Glomerular endothelial cell (primary cell): ENCODE measurements at places on chromosomes 11 and 22. TPM values are rescaled to one million over a fixed set of nuclear protein-coding genes. Genes with fewer than 3 reads are reported as not detected.

DNA sequence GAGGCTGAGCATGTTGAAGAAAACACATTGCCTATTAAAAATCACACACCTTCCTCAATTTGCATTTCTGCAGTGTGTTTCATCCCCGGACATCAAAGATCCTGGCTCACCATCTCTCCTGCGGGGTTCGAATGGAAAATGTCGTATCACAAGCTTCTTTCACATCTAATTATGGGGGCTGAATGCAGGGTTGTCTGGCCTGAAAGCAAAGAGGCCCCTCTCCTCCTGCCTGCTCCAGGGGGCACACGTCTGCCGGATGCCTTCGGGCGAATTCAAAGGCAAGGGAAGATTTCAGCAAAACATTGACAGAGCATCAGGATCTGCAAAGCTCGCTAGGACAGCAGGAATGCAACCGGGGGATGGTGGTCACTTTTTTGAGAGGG lies 1447.7 kb downstream of the TBC1D22A start:
- no peak for DNase-seq

DNA sequence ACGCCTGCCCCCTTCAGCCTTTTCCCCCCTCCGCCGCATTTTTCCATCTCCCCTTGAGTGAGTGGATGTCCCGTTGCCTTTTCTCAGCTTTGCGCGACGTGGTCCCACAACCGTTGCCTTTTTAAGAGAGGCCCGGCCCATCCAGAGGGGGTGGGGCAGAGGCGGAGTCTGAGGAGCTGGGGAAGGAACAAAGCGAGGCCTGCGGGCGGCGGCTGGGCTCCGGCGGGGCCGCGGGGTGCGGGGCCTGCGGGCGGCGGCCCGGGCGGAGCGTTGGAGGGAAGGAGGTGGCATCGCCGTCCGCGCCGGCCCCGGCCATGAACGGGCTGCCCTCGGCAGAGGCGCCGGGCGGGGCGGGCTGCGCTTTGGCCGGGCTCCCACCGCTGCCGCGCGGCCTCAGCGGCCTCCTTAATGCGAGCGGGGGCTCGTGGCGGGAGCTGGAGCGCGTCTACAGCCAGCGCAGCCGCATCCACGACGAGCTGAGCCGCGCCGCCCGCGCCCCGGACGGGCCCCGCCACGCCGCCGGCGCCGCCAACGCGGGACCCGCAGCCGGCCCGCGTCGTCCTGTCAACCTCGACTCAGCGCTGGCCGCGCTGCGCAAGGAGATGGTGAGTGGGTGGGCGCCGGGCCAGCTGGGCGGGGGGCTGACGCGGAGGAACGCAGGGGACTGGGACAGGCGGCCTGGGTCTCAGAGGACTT lies at the start of gene FAM89B:
Gene FAM89B (plus strand): TSS at position 183 of the 696 bp plus-strand sequence. CDS start 132 bp downstream, at position 315.
- DNase-seq: no peak

GRCh38 chr11:109936661-109937180 lies 156.5 kb upstream of the ZC3H12C start:
- DNase-seq: no peak

DNA sequence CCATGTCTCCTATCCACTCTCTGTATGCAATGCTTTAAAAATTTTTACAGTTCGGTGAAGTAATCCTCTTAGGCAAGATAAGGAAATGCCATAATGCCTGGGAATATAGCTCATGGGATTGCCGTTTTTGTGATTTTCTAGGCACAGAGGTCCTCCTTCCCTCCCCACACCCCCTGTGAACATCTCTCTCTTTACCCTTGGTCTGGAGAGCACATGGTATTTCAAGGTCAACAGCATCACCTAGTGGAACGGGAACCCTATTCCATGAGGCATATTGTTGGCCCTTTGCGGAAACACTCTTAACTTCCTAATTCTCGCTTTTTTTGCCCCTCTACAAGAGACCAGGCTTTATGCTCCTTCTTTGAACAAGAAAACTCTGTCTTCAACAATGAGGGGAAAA lies 8.8 kb downstream of the NXPE4 start:
- DNase-seq: no peak

DNA sequence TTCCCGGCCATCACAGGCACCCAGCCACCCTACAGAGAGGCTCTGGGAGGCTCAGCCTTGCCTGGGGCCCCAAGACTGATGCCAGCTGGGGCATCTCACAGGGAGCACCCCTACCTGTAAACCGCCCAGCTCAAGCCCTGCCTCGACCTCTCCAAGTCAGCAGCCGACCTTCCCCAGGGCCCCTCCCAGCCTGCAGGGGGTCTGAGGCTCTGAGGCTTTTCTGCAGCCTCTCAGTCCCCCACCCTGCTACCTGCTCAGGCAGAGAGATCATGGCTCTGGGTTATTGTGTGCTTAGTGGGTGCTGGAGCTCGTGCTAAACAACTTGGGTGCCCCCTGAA lies 23.1 kb upstream of the RTN4R start:
- no peak for DNase-seq

GRCh38 chr22:31155422-31155821 lies 4.6 kb upstream of the RNF185 start:
- DNase-seq: no peak

DNA sequence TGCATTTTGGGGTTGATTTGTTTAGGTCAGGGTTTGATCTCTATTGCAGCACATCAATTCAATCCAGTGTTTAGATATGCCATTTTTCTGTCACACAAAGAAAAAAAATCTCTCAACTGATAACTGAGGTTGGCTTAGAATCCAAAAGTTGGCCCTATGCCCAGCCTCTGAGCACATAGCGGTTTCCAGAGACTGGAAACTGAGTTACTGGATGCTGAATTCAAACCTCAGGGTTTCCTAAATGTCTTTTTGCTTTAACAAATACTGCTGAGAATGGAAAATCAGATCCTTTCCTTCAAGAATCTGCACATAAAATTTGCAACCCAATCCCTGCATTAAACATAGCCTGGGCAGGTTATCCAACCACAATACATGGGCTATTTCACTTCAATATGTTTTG lies 4.0 kb downstream of the P4HA3 start:
- DNase-seq: no peak

Gene ANO1
- 0.70 and 3.0 TPM in 2 replicates for total RNA-seq

Gene BIRC2
- total RNA-seq: 46.0 and 54.7 TPM in 2 replicates

Gene CRYAB
- total RNA-seq: 2.1 and 5.0 TPM in 2 replicates

DNA sequence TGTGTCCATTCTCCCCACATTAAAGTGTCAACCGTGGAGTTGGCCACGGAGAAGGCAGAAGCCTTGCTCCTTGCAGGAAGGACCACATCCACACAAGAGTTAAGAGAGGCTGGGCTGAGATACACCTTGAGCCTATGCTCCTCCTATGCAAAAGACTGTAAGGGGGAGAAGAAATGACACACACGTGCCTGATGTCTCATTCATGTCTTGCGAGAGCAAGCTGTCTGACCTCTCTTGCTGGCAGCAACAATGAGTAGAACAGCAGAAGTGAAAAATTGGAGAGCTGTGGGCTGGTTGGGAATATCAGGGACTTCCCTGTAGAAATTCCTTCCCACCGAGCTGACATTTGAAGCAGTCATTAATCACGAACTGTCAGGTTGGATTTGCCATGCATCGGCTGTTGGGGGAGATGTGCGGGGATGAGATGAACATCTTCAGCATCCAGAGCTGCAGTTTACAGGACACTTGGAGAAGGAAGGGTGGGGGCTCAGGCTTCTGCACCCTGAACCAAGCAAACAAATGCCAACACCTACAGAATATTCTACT lies 139.3 kb downstream of the MYO18B start:
- no peak for DNase-seq

DNA sequence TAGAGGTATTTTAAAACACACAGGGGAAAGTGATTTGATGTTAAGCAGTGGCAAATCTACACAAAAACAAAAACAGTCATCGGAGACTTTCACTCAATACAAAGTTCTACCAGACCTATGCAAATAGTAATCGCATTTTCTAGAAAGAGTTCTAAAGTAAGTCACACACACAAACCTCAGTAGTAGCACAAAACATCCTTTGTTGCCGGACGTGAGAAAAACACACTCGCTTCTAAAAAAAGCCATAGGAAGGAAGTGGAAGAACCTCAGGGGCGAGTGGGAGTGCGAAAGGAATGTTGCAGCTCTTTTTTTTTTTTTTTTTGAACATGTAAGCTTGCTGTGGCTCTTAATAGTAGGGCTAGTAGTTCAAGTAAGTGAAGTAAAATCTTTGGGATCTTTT lies 88.9 kb downstream of the MAML2 start:
- peak; percentile 82 for DNase-seq

Gene TEX12
- 0.23 TPM in 1 of 2 replicates, not detected in the other for total RNA-seq

- DNase-seq: no peak
Observed at GRCh38 chr11:45920531-45921477, 1.7 kb upstream of the LARGE2 start.

DNA sequence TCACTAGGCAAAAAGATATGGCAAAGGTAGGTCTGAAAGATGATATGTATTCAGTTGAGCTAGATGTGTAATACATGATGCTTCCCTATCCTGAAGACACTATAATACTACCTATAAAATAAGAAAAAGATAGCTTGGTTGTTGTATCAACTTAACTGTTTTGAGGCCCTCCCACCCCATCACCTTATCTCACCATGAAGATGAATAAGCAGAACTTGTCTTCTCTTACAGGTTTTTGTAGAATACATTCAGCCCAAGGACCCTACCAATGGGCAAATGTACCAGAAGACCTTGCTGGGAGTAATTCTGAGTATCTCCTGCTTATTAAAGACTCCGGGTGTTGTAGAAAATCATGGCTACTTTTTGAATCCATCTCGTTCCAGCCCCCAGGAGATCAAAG lies 13.9 kb downstream of the UBE4A start:
- DNase-seq: no peak

GRCh38 chr11:108654994-108655631 lies 9.8 kb upstream of the DDX10 start:
- DNase-seq: peak; percentile 34

- DNase-seq: no peak
Observed at GRCh38 chr11:119318240-119319135, 1.6 kb upstream of the MCAM start.

DNA sequence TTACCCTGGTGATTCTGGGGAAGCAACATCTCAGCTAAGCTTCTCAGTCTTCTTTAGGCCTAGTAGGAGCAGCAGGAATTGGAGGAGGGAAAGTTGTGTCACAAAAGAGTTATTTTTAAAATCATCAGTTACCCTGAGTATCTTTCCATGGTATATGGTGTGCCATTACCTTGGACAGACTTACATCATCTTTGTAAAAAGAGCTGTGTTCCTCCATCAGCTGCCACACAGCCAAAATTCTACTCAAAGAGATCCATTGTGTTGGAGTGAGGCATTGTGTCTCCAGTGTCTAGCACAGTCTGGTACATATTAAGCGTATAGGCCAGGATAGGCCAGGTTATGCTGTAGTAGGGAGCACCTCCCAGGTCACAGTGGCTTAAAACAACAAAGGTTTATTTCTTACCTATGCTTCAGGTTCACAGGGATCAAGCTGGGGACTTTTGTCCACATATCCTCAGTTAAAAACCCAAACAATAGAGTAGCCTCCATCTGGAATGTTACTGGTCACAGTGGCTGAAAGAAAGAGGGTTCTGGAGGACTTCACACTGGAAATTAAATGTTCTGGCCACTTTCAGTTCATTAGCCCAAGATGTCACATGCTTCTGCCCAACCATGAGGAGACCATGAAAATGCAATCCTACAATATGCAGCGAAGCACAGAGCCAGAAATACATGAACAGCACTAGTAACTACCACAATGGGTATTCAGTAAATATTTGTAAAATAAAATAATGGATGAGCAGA lies 9.9 kb upstream of the TMPRSS5 start:
- DNase-seq: no peak

Gene PRR33
- total RNA-seq: not detected in 2 replicates

Gene TSSK2
- total RNA-seq: not detected in 2 replicates

Gene HNRNPUL2
- 13.2 and 23.6 TPM in 2 replicates for total RNA-seq

DNA sequence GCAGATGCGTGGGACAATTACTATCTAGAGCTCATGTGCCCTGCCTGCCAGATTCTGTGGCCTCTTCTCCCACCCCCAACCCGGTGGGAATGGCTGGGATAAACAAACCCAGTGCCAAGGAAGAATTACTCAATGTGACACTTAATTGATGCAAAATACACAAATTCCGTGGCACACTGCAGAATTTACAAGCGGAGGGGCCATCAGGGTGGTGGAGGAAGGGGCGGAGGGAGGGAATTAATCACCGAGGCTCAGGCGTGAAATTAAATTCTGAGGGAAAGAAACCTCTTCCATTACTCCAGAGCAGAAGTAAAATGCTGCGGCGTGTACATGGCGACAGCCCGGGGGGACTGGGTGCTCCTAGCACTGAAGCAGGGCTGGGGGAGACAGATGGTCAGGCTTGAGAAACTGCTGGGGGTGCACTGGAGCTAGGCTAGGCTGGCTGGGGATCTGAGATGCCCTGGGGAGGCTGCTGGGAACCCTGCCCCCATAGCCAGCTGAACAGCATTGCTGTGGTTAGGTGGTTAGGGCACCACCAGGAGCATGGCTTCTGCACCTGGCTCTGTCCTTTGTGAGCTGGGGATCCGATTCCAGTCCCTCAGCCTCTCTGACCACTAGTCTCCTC lies 200.6 kb downstream of the CEP164 start:
- DNase-seq: no peak

- DNase-seq: no peak
Observed at GRCh38 chr11:32385998-32386397, 49.3 kb downstream of the WT1 start.

Gene CDC42BPG
- total RNA-seq: 0.44 and 0.64 TPM in 2 replicates

- DNase-seq: no peak
Observed at GRCh38 chr11:66969584-66970225, 5.4 kb upstream of the C11orf86 start.
